Large intestine (tissue), 12 donors: ENCODE measurements at places on chromosomes 3 and 15. TPM values are rescaled to one million over a fixed set of nuclear protein-coding genes. Genes with fewer than 3 reads are reported as not detected.

The ZIC1 gene
- polyA plus RNA-seq = 0.01 TPM

- no peaks in the 10 kb centered on the region for H3K4me1 ChIP-seq
- H3K27me3 ChIP-seq = no peaks in the 10 kb centered on the region
- no peak for DNase-seq
- no peak overlapping the region for H3K27ac ChIP-seq
- H3K4me3 ChIP-seq = no peak overlapping the region
Observed at GRCh38 chr3:109994853-109995252, 657.5 kb upstream of the DPPA4 start.

The ROBO1 gene
- 16.2 TPM for polyA plus RNA-seq

The MESP2 gene
- 0.30 TPM for polyA plus RNA-seq

DNA sequence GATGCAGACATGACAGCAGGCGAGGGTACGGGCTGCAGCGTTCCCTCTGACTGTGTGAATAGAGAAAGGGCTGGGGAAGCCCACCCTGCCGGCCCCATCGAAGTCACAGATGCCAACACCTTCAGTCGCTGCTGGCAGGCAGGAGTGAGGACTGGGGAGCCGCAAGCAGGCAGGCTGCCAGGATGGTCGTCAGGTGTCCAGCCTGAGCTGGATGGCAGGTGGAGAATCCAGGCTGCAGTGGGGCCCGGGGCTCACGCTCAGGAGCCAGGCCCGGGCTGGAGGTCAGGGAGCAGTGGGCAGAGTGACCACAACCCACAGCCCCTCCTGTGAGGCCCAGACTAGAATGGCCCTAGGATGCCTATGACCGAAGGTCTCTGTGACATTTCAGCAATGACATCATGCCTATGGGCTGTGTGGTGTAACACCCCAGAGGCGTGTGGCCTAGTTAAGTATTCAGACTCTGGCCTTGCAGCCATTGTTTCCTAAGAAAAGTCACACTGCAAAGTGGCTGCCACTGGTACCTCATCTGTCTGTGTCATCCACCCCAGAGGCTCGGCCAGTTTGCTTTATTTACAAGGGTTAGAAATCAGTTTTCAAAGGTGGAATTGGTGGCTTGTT lies 15.7 kb downstream of the PRR23E start:
- H3K27ac ChIP-seq = no peak overlapping the region
- no peaks in the 10 kb centered on the region for H3K27me3 ChIP-seq
- no peak for DNase-seq
- no peak overlapping the region for H3K4me3 ChIP-seq
- no peaks in the 10 kb centered on the region for H3K4me1 ChIP-seq

DNA sequence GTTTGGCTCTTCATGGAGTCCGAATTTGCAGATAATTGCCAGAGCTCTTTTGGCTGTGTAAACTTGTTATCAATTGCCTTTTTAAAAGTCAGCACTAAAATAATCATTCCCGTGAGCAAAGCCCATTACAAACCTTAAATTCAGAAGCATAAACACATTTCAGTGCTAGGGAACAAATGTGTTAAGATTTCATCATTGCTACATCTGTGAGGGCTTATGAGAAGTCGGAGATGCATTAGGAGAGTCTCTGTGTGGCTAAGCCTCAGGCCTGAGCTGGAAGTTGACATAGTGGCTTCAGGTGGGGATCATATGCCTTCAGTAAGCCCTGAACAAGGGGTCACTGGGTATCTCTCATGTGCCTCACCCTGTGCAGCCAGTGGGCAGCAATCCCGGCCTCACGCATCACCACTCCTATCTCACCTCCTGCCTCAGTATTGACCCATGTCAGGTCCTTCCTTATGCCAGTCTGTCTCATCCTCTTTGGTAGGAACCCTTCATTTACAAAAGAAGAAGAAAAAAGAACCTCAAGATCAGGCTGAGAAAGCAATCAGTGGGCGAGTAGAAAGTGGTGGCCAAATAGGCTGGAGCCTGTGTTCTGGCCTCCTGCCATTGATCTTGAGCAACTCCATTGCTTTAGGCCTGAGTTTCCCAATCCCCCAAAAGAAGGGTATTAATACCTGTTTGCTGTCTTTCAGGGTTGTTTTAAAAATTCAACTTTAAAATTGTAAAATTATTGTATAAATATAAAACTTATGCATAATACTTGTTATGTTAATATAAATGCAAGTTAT lies 233.5 kb downstream of the IL20RB start:
- no peak for DNase-seq
- no peaks in the 10 kb centered on the region for H3K27me3 ChIP-seq
- H3K36me3 ChIP-seq = no peaks in the 10 kb centered on the region
- H3K4me3 ChIP-seq = no peak overlapping the region
- no peaks in the 10 kb centered on the region for H3K4me1 ChIP-seq

DNA sequence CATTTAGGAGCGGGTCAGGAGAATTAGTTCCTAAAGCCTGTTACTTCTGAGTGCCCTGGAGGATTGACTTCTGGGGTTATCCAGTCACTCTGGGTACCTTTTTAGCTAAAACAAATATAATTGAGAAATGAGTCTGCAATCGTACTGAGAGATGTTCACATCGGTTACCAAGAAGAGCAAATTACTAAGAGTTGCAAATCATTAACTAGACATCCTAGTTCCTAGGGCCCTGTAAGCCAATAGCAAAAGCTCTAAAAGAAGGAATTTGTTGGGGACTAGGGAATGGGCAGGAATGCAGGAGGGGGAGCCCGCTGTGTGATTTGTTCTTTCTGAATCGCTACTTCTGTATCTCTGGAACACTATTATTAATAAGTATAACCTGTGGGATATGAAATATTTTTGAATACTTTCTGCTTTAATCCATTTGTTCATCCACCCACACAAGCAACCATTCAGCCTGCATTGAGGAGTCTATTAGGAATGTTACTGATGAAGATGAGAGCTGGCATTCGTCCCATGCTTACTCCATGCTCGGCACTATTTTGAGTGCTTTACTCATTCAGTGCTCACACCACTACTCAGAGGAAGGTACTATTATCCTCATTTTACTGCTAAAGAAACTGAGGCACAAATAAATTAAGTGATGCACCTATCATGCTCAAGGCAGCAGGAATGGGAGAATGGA lies 31.5 kb upstream of the KY start:
- no peaks in the 10 kb centered on the region for H3K4me1 ChIP-seq
- H3K36me3 ChIP-seq = no peaks in the 10 kb centered on the region
- no peak overlapping the region for H3K4me3 ChIP-seq
- DNase-seq = no peak
- H3K27ac ChIP-seq = no peak overlapping the region
- H3K27me3 ChIP-seq = no peaks in the 10 kb centered on the region

GRCh38 chr3:120057626-120058025 lies 36.6 kb downstream of the GSK3B start:
- no peaks in the 10 kb centered on the region for H3K36me3 ChIP-seq
- no peaks in the 10 kb centered on the region for H3K4me1 ChIP-seq
- H3K4me3 ChIP-seq = no peak overlapping the region
